ENCODE measurements at places on chromosomes 1 and 21.

DNA sequence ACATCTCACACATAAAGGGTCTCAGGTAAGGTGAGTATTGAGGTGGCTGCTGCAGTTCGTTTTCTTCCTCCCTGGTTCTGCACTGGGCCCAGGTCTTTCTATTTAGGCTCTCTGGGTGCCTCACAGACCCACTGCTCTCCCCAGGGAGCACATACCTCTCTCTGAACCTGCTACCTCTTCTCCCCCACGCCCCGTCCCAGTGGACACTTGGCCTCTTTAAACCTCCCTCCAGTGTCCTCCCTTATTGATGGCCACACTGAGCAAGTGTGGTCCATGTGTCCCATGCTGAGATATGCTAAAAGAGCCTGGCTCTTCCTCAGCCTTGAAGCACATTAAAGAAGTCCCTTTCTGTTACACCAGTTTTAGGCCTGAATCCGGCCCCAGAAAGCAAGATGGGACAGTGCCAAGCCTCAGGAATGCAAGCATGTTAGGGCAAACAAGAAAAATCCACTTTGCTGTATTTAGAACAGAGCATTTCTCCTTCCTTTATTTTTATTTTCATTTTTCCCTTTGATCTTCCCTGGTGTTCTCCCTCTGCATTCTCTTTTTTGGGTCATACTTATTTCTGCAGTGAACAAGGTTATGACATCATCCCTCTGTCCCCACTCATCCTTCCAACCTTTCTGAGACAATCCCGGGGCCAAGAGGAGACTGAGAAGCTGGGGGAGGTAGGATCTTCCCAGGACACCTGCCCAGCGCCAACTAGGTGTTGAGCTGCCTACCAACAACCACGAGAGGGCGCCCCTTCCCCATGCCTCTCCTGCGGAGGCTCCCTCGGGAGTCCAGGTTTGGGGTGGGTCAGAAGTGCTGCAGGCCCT is 5.0 kb upstream of the CHI3L2 start:
- no peak for DNase-seq

- no peak for DNase-seq
These were observed 140.7 kb upstream of the FAM78B start for GRCh38 chr1:166307261-166308188.

GRCh38 chr1:58763214-58763613 is 20.6 kb downstream of the JUN start:
- DNase-seq = no peak

DNA sequence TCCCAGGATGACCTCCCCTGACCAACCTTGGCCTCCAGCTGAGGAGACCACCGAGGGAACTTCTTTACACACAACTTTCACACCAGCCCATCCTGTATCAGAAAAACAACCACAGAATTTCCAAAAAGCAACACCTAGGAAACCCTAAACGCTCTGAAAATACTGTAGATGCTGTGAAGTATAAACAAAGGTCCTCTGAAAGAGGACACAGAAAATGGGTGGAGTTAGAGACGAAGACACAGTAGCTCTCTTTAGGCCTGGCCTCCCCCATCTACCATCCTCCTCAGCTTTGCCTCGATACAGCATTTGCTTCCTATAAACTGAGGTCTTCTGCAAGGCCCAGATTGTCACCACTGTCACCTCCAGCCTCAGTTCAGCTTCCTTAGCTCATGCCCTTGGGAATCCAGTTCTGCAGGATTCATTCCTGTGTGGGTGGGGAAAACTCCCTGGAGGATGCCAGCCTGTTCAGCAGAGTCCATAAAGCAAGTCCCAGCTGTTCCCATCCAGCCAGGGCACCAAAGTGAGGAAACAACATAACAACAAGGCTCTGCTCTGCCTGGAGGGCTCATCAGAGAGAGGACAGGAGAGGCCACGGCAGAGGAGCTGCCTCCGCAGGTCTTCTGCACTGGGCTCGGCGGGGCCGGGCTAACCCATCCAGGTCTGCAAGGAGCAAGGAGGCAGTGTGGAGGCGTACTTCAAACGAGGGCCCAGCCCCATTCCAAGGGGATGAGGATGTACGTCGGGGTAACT is 15.0 kb downstream of the PIK3C2B start:
- no peak for DNase-seq

DNA sequence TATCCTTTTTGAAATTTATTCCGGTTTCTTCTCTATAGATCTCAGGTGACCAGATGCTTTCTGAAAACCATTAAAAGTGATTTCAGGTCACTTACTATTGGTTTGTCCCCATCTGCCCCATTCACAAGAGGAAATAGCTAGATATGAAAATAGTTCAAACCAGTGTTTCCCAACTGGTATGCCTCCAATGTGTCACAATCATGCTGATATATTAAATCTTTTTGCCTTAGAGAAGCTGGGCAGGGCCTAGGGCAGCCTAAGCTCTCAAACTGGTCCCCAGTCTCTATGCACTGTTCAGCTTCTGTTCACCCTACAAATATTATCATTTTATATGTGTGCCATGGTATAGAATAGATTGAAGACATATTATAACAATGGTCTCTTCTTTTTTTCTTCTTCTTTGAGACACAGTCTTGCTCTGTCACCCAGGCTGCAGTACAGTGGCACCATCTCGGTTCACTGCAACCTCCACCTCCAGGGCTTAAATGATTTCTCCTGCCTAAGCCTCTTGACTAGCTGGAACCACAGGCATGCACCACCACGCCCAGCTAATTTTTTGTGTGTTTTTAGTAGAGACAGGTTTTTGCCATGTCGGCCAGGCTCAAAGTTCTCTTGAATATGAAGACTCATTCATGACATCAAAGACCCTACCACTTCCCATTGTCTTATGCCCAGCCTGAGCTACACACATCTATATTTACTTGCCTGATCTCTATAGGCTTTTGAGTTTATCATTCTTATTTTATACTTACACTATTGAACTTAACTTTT is 15.7 kb downstream of the PTPN22 start:
- DNase-seq = no peak

- DNase-seq = peak; percentile 73
These were observed 26.2 kb upstream of the EPHA2 start for GRCh38 chr1:16181887-16182719.

GRCh38 chr1:36776948-36777831 is 257.1 kb downstream of the GRIK3 start:
- no peak for DNase-seq

- DNase-seq = no peak
These were observed 121.9 kb downstream of the ATG4C start for GRCh38 chr1:62905872-62906271.

Measured in AG04450 (cell line).